ENCODE measurements at places on chromosomes 5 and 9. TPM values are rescaled to one million over a fixed set of nuclear protein-coding genes. Genes with fewer than 3 reads are reported as not detected.
A peak's percentile ranks its signal among the peaks of the same experiment; 100 is the strongest.

Gene ZNF169
- 3.6 TPM for total RNA-seq

Gene GABBR2
- 0.33 TPM for total RNA-seq

Gene HAVCR1
- not detected for total RNA-seq

Gene FABP6
- not detected for total RNA-seq

Gene IFNA21
- not detected for total RNA-seq

Gene OMD
- 0.17 TPM for total RNA-seq

Gene ZBED3
- 1.0 TPM for total RNA-seq

Gene MEGF10
- under 0.01 TPM for total RNA-seq

DNA sequence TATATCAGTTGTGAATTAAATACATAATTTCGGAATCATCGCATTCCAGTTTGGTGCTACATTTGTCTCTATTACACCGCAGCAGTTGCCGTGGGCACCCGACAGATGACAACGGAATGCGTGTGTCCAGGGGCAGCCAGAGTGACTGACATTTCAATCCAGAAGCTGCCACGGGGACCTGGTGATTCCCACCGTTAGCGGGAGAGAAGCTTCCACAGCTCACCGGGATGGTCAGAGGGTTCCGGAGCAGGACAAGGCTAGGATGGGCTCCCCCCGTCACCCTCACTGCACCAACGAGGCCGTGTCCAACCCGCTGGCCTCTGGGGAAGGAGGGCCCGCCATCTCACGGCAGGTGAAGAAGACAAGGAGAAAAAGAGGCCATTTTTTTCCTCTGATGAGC, 86.8 kb downstream of the GTF3C4 start:
- H3K4me1 ChIP-seq = no peaks in the 10 kb centered on the region
- no peak overlapping the region for H3K4me3 ChIP-seq
- no peaks in the 10 kb centered on the region for H3K27me3 ChIP-seq
- no peak overlapping the region for H3K27ac ChIP-seq
- no peak for DNase-seq
- H3K36me3 ChIP-seq = no peaks in the 10 kb centered on the region

DNA sequence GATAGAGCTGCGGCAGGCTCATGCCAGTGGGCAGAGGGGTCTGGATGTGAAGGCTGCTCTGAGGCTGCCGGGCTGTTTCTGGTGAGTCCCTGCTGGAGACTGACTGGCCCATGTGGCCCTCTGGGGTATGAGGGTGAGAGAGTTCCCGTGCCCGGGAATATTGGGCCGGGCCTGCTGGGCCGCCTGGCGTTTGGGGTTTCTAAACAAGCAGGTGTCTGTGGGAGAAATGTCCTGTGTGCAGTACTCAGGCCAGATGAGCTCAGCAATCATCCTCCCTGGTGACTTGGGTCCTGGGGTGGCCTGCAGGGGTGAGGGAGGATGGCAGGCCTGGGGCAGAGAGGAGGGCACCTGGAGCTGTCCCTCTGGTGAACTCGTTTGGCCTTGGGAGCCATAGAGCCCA, 74.9 kb downstream of the MACROH2A1 start:
- H3K27me3 ChIP-seq = no peaks in the 10 kb centered on the region
- no peak overlapping the region for H3K27ac ChIP-seq
- H3K36me3 ChIP-seq = no peaks in the 10 kb centered on the region
- no peaks in the 10 kb centered on the region for H3K4me1 ChIP-seq
- no peak for DNase-seq

GRCh38 chr9:81669041-81669651, 20.2 kb downstream of the TLE1 start:
- no peaks in the 10 kb centered on the region for H3K27me3 ChIP-seq
- peak overlapping the region; percentile 2 for H3K27ac ChIP-seq
- no peak overlapping the region for H3K4me3 ChIP-seq
- no peaks in the 10 kb centered on the region for H3K36me3 ChIP-seq
- peak; percentile 82 for DNase-seq

DNA sequence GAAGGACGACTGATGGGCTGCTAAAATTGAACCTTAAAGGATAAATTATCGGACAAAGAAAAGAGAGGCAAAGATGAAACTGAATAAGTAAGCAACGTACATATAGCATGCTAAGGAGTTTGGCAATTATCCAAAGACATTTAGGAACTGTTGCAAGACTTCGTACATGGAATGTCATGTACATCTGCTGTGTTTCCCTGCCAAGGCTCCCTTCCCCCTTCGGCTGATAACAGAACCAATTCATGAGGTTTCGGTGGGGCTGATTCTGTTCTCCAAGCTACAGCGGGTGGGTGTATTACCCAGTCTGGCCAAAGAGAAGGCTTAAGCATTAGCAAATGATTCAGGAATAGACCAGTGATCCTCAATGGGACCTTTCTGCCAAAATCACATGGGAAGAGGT, 190.9 kb upstream of the FREM1 start:
- no peaks in the 10 kb centered on the region for H3K36me3 ChIP-seq
- no peaks in the 10 kb centered on the region for H3K4me1 ChIP-seq
- H3K4me3 ChIP-seq = no peak overlapping the region

GRCh38 chr9:93669958-93670207, 93.5 kb downstream of the PHF2 start:
- H3K27ac ChIP-seq = no peak overlapping the region
- no peak for DNase-seq
- no peaks in the 10 kb centered on the region for H3K4me1 ChIP-seq
- H3K27me3 ChIP-seq = no peaks in the 10 kb centered on the region
- H3K36me3 ChIP-seq = peaks cover 3% of the 10 kb centered on the region

DNA sequence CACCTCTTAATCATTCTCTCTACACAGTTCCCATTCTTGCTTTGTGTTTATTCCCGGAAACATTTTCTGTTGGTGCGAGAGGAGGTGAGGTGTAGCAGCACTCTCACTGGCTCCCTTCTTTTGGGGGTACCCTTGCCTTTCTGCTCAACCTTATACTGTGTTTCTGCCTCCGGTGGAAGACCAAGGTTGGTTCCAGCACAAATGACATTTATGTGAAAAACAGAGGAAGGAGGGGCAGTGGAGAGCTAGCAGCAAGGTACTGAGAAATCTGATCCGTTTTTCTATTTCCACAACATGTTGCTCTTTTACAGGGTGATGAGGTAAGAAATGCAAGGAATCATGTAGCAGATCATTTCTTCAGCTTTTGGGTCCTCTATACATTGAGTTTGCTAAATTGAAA, 648.0 kb upstream of the DMAC1 start:
- no peak overlapping the region for H3K4me3 ChIP-seq
- DNase-seq = no peak
- no peaks in the 10 kb centered on the region for H3K4me1 ChIP-seq
- no peaks in the 10 kb centered on the region for H3K36me3 ChIP-seq

DNA sequence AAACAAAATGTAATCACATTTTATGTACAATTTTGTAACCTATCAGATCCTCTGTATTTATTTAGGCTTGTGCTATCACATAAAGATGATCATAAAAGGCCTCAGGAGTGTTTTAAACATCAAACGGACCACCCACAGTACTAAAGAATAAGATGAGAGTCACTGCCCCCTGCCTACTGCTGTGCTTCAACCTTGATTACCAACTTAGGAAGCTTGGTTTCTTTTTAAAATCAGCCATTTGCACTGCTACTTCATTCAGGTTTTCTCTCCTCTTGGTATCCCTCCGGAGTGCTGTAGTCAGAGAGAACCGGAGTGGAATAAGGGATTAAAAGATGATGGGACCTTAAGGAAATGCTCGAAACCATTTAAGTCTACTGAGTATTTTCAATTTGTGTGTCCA, 6.9 kb downstream of the C7 start:
- H3K27me3 ChIP-seq = no peaks in the 10 kb centered on the region
- no peak overlapping the region for H3K4me3 ChIP-seq
- no peak overlapping the region for H3K27ac ChIP-seq
- H3K36me3 ChIP-seq = no peaks in the 10 kb centered on the region

DNA sequence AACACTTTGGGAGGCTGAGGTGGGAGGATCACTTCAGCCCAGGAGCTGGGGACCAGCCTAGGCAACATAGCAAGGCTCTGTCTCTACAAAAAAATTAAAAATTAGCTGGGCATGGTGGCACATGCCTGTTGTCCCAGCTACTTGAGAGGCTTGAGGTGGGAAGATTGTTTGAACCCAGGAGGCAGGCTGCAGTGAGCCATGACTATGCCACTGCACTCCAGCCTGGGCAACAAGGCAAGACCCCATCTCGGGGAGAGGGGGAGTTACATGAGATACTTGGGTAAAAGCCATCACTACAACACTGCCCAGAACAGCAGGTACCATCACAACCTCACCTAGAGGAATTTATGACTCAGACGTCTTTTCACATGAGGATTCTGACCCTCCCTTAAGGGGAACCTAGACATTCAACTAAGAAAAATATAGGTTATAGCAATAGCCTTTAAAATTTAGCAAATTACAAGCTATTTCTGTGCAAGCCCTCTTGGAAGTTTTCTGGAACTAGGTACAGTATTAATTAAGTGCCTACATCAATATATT, 143.5 kb downstream of the NFIB start:
- H3K4me1 ChIP-seq = no peaks in the 10 kb centered on the region
- no peak overlapping the region for H3K27ac ChIP-seq
- no peaks in the 10 kb centered on the region for H3K36me3 ChIP-seq
- H3K4me3 ChIP-seq = no peak overlapping the region

DNA sequence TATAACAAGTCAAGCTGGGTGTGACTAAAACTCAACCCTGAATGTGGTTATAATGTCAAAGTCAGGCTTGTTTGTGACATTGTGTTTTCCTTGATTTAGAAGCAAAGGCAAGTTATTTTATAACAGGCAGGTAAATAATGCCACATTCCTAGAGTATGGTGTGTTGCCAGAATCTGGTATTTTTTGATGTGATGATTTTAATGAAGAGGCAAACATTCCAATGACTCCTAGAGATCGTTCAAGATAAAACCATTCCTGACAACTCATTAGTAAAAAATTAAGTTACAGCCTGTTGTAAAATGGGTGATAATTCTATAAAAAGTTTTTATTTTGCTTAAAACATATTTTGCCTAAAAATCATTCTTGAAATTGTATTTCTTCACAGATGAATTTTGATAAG, 60.0 kb downstream of the RAB14 start:
- H3K27ac ChIP-seq = no peak overlapping the region
- no peaks in the 10 kb centered on the region for H3K27me3 ChIP-seq
- H3K4me3 ChIP-seq = no peak overlapping the region
- H3K36me3 ChIP-seq = peaks cover 5% of the 10 kb centered on the region

GRCh38 chr9:37429441-37430285, 7.2 kb downstream of the GRHPR start:
- no peak overlapping the region for H3K4me3 ChIP-seq
- no peaks in the 10 kb centered on the region for H3K27me3 ChIP-seq
- peaks cover 2% of the 10 kb centered on the region for H3K4me1 ChIP-seq
- no peak for DNase-seq
- H3K27ac ChIP-seq = no peak overlapping the region

Data from fibroblast of lung (primary cell).